ENCODE measurements at places on chromosomes 7 and 10.
A peak's percentile ranks its signal among the peaks of the same experiment; 100 is the strongest.

DNA sequence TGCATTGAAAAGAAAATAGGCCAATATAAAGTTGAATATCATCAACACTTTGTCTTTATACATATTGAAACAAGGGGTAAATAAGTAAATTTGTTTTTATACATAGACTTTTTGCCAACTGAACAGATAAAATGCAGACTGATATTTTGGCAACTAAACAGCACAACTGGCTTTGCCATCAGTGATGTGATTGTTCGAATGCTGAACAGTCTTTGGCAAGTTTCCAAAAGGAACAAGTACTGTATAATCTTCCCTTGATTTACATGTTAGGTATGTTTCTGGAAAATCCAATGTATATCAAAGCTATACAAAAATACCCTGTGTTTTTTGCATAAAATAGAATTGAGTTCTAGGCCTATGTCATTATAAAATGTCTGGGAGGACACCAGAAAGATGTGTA is 18.2 kb upstream of the ANKRD1 start:
- DNase-seq, result no peak

- DNase-seq, result no peak
Observed at GRCh38 chr10:24962995-24963394, 10.6 kb upstream of the PRTFDC1 start.

- DNase-seq, result no peak
Observed at GRCh38 chr7:102913826-102914225, 1.0 kb downstream of the LRRC17 start.

DNA sequence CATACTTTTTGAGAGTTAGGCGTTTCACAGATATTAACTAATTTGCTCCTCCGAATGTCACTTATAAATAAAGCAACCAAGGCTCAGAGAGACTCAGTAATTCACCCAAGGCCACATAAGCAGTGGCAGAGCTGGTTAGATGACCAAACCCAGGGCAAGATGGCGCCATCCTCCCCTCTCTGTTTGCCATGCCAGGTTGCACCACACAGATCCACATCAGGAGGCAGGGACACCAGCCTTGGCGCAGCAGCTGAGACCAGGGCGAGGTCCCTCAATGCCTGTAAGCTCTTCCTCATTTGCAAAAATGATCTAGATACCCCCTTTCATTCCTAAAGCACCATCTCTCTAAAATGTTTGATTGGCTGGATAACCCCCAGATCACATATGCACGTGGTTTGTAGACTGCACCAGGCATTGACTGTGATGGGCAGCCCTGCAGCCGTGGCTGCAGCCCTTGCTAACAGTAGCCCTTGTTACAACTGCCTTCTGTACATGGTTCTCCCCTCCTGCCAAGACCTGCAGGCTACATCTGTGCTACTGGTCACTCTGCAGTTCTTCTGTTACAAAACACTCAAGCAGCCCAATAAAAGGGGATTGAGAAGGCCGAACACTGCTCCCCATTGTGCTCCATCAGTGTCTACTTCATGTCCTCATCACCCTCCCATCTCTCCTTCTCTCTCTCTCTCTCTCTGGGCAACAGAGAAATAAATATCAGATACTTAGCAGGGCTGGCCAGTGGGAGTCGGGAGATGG is 298.6 kb downstream of the PRPF18 start:
- DNase-seq, result no peak

- no peak for DNase-seq
Observed at GRCh38 chr10:9634466-9634865, 1383.2 kb upstream of the CELF2 start.

DNA sequence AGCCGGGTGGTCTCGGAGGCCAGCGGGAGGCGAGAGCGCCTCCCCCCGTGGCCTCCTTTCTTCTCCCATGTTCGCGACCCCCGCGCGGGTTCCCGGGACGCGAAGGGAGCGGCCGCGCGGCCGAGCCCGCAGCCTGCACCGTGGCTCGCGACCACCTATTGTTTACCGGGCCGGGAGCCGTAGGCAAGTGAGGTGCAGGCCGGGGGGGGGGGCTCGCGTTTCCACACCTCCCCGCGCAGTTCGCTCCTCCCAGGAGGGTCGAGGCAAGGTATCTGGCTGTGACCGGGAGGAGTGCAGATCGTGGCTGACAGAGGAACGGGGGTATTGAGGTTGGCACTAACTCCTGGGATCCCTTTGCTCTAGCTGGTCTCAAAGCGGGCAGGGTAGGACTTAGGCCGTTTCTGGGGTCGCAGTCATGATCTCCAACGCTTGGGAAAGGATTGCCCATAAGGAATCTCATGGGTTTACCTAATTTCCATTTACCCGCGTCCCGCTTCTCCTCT is 734 bp downstream of the PTPN12 start:
- no peak for DNase-seq

GRCh38 chr10:124650820-124651401 is 93.3 kb downstream of the FAM53B start:
- peak; percentile 35 for DNase-seq

- no peak for DNase-seq
Observed at GRCh38 chr7:55156919-55157763, 138.3 kb downstream of the EGFR start.

GRCh38 chr10:62482581-62482980 is 108.4 kb downstream of the ZNF365 start:
- DNase-seq, result no peak

DNA sequence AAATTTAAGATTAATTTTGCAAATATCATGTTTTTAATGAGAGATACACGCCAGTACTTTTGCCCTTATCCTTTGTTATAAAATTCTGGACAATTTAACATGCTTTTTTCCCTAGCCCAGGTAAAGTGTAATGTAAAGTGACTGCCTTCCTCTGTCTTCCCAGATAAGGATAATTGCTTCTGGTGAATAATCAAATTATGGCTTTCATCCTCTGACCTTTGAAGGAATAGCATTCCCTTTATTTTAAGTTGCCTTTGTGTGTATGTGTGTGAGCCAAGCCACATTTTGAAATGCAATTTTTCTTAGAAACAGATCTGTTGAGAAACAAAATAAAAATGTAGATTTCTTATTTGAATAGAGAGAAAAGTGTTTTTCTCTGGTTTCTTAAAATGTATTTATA is 107.5 kb downstream of the ADAM22 start:
- no peak for DNase-seq

- DNase-seq, result no peak
Observed at GRCh38 chr10:13206546-13207443, 27.4 kb downstream of the UCMA start.

DNA sequence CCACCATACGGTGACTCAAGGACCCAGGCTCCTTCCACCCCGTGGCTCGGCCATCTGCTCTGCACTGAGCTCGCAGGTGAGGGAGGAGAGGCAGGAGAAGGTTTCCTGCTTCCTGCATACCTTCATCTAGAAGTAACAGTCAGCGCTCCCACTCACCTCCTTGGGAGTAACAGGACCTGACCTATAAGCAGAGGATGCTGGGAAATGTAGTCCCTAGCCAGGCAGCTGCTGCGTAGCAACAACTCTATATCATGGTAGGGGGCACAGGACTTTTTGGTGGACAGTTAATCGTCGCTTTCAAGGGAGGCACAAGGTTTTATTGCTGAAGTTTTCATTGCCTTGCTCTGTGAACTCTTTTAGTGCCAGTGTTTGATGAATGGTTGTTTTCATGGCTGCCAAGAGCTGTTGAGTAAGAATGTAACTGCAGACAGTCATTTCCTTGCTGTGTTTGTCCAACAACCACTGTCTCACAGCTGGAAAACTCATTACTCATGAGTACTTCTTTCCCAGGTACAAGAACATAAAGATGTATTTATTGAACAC is 10.2 kb upstream of the ZFYVE27 start:
- no peak for DNase-seq

DNA sequence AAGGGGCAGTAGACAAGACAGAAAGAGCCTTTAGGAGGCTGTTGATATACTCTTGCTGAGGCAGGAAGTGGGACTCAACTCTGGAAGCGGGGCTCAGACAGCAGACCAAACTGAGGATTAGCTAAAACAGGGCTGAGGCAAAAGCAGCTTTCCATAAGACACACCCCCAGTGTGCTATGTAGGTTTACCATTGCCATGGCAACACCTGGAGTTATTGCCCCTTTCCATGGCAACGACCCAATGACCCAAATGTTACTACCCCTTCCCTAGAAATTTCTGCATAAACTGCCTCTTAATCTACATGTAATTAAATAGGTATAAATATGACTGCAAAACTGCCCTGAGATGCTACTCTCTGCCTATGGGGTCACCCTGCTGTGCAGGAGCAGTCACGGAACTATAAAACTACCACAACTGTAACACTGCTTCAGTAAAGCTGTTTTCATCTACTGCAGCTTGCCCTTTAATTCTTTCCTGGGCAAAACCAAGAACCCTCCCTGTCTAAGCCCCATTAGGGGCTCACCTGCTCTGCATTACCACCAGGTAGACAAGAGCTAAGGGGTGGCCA is 348.4 kb upstream of the PODXL start:
- no peak for DNase-seq

GRCh38 chr10:113445736-113446135 is 107.1 kb upstream of the HABP2 start:
- DNase-seq, result no peak

GRCh38 chr7:30323006-30323355 is 38.6 kb downstream of the ZNRF2 start:
- DNase-seq, result no peak

- DNase-seq, result no peak
Observed at GRCh38 chr10:14592026-14592425, 182.7 kb downstream of the FAM107B start.
